Activated CD8-positive, alpha-beta memory T cell treated with anti-CD3 and anti-CD28 coated beads, Interleukin-2, amount 50 U/mL, for 4 hours (primary cell): ENCODE measurements at places on chromosomes 16 and 17.

DNA sequence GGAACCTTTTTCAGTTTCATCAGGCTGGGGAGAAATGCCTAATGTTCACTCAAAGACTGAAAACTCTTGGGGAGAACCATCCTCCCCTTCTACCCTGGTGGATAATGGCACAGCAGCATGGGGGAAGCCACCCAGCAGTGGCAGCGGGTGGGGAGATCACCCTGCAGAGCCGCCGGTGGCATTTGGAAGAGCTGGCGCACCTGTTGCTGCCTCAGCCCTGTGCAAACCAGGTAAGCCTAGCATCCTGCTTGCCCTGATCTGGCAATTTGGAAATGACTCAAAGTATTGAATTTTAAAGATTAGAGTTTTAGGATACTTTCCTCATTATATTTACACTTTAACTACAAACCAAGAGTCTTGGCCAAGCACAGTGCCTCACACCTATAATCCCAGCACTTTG is 63.8 kb downstream of the TMC6 start:
- no peak for DNase-seq

DNA sequence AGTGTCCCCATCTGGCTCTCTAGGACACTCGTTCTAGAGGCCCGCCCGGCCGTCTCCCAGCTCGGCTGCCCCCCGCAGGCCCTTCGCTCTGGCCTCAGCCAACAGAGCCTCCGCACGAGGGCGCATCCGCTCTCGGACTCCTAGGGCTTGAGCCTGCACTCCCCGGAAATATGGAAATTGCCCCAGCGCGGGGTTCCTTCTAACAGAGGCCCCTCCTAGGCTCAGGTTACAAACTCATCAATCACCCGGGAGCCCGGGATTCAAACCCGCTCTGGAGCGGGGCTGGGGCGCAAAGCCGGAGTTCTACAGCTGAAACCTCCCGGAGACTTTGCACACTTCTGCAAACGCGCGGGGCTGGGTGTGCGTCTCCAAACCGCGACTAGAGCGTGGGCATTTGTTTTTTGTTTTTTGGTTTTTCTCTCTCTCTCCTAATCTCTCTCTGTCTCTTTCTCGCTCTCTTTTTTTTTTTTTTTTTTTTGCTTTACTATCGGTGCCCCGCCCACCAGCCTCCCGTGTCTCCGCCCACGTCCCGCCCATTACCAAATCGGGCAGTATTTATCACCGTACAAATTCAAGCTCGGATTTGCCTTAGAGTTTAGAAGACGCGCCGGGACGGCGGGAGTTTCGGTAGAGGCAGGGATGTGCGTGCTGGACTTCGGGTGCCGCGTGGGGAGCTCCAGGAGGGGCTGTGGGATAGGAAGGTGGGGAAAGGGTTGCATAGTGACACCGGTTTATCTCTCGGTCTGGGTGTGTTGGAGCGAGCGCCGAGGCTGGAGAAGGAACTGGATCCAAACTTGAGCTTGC is 2.4 kb upstream of the FOXL1 start:
- no peak for DNase-seq

GRCh38 chr17:51739245-51739886 is 419.1 kb downstream of the CA10 start:
- DNase-seq = no peak

GRCh38 chr16:81496742-81497141 is 52.1 kb downstream of the CMIP start:
- no peak for DNase-seq

- DNase-seq = no peak
Observed at GRCh38 chr16:86299882-86300610, 210.3 kb upstream of the FOXF1 start.

DNA sequence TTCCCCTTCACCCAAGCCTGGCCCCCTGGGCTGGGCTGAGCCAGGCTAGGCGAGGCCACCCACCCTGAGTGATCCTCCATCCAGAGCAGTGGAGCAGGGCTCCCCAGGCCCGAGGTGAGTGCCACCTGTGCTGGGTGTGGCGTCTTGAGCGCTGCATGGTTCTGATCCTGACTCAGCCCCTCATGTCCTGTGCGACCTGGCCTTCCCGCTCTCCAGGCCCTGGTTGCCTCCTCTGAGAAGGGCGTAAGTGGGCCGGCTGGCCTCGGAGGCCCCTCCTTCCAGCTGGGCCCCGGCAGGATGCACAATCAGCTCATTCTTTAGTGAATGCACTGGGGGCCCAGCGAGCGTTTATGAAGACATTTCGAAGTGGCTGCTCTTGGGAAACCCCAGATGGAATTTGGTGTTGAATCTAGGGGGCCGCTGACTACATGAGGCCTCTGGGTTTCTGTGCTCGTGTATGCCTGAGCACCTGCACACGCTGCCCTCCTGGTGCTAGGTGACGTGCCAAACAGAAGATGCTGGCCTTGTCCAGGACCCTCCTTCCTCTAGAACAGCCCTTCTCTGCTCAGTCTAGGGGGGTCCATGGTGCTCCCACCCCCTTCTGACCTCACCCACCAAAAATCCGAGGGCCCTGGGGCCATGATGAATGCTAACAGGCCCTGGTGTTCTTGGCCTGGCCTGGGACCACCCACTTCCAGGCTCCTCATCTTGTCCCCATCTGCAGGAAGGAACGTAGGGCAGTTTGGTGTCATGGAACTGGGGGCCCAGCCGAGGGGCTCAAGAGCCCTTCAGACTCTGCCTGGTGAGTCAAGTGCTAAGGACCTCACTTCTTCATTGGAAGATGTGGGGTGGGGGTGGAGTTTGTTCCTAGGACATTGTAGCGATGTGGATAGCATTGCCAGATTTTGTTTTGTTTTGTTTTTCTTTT is 3.6 kb upstream of the TMEM92 start:
- DNase-seq = peak; percentile 12

DNA sequence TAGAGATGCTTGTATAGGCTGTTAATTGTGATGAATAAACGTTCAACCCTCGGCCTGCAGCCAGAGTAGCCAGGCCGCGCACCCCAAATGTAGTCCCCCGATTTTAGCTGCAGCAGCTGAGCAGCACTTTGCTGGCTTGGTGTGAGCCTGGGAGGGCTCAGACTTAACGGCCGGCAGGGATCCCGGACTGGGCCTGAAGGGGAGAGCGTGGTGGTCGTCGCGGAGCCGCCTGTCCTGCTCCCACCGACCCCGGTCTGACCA is 11.9 kb downstream of the ZNF629 start:
- no peak for DNase-seq

DNA sequence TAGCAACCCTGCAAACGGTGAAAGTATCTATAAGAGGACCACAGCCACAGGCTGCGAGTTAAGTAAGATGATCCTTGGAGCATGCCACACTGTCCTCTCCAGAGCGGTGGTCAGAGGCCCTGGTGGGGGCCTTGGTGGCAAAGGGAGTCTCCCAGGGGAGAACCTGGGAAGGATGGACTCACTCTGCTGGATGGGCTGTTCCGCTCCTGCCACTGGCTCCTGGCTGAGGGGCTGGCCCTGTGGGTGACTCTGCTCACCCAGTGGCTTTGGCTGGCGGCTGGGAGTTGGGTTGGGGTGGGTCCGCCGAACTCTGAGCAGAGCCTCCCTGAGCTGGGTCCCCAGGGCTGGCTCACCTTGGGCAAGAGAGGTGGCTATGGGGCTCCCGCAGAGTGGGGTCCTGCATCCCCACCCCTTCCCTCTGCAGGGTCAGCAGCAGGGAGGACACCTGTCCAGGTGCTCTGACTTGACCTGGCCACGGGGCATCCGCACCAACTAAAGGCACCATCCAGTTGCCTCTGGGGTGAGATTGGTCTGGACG is 7.3 kb downstream of the CDK5R1 start:
- no peak for DNase-seq

- no peak for DNase-seq
Observed at GRCh38 chr16:80848862-80849261, 44.5 kb upstream of the CDYL2 start.

GRCh38 chr16:88375996-88376834 is 6.5 kb upstream of the ZNF469 start:
- no peak for DNase-seq

DNA sequence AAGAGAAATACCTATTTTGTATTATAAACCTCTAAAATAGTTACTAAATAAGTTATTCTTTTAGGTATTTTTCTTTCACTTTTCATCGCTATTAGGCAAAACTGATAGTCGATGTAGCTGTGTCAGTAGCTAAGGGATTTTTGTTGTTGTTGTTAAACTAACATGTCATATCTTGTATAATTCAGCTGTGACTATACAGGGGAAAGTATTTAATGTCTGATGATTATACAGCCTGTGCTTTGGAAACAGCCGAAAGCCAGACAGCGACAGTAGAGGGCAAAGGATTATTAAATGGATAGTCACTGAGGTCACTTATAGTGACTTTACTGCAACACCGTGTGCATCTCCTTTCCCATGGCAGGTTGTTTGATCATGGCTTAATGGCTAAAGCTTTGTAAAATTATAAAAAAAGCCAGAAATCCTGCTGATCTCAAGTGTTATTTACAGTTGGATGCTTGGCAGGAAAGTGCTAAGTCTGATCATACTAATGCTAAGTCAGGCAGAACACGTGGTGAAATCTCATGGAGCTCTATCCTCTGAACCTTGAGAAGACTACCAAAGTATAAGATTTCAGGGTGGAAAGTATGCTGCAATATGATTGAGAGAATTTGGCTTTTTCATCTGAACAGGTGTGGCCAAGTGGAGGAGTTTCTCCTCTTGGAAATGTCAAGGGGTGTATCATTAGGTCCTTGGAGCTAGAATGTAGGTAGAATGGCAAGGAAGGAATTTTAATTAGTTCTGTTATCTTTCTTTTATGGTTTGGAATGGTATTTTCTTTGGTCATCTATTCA is 88.4 kb downstream of the FTO start:
- no peak for DNase-seq

GRCh38 chr17:75371981-75372380 is 33.5 kb downstream of the GRB2 start:
- DNase-seq = no peak

DNA sequence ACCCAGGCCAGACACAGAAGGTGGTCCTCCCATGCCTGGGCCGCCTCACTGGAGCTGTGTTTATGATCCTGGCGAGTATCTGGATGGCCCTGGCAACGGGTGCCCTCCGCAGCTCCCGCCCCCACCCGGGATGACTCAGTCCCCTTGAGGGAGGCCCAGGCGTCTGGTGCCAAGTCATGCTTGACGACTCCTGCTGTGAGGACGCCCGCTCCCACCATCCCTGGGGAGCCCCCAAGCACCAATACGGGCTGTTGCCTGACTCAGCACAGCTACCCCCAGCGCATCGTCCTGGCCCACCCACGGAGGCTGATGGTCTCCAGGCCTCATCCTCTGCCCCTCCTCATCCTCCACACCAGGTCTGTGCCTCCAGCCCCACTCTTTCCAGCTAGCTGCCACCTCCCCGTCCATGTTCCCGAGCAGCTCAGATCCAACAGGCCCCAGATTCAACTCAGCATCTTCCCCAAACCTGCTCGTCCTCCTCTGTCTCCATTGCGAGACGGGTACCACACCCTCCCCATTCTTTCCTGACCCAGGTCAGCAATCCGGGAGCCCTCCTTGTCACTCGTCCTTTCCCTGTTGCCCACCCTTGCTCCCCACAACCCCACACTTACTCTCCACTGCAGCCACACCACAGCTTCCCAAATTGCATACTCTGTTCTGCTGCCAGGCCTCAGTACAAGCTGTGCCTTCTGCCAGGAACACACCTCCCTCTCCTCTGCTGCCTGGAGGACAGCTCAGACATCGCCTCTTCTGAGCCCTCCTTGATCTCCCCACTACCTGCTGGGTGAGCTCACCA is 2.6 kb downstream of the CAMKK1 start:
- peak; percentile 42 for DNase-seq

DNA sequence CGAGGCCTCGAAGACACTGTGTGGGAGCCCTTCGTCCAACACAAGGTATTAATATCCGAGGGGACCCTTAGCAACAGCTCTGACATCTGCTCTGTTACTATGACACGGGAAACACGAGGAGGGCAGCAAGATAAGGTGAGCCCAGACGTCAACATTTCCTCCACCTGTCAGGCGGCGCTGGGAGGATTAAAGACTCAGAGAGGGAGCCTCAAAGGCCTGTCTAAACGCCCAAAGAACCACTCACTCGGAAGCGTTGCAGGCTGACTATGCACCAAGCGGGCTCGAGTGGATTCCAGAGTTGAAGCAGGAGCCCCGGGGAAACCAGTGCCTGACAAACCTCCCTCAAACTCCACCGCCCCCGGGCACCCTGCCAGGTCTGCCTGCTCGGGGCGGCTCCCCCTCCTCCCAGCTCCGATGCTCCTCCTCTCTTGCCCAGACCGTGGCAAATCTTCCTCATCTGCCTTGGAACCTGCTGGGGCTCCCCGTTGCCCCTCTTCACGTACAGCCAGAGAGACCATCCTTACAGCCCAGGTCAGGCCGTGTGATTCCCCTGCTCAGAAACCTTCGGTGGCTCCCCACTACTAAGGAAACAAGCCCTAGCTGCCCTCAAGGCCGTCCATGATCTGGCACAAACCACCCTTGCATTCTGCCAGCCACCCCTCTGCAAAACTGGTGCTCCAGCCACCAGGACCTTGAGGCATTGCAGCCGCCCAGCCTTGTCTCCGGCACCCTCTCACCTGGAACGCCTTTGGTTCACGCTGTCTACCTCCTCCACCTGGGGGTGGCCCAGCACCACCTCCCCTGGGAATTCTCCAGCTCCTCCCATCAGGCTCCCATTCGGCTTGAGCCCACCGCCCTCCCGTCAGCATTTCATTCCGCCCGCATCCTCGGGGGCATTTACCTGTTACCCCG is 16.2 kb downstream of the RPH3AL start:
- DNase-seq = no peak

DNA sequence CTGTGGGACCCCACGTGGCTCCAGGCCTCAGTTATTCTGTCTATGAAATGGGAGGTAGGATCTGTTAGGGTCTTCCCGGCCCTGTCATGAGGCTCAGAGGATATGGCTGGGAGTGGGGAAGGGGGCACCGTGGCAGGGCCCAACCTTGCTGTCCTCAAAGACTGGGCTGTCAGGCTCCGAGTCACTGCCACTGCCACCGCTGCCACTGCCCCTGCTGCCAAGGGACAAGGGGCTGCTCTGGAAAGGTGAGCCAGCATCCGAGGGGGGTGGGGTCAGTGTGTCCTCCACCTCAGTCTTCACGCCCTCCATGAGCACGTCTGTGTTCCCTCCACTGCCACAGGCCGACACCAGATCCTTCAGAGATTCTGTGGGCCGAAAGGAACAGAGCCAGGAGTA is 19.2 kb downstream of the SREBF1 start:
- DNase-seq = no peak

- DNase-seq = no peak
Observed at GRCh38 chr17:6639586-6640535, 650 bp downstream of the KIAA0753 start.
